AG04449 (cell line): ENCODE measurements at places on chromosomes 6 and 20.

GRCh38 chr6:36335465-36336207 is 1.1 kb downstream of the BNIP5 start:
- no peak for DNase-seq

GRCh38 chr20:58479726-58480440 is 35.3 kb downstream of the APCDD1L start:
- no peak for DNase-seq

GRCh38 chr6:107731422-107732319 is 92.4 kb downstream of the SCML4 start:
- DNase-seq, result no peak

DNA sequence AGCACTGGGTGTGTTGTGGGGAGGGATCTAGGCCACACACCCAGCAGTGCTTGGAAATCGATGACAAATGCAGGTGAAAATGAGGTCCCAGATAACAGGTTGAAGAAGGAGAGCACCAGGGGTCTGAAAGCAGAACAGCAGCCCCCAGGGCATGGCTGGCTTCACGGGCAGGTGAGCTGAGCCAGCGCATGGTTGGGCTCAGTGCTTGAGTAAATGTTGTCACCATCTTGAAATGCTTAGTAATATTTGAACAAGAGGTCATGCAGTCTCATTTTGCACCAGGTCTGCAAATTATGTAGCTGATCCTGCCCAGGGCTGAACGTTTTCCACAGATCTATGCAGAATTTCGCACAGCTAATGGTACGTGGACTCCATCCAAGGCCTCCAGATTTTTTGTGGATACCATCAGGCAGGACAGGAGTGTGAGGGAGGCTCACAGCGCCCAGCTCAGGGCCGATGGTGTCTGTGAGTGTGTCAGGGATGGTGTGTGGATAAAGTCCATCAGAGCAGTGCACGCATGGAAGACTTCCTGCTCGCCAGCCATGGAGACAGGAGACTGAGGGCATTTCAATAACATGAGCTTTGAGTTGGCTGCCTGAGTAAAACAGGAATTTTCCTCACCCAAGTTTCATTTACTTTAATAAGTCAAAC is 53.1 kb upstream of the SNX9 start:
- DNase-seq, result no peak

DNA sequence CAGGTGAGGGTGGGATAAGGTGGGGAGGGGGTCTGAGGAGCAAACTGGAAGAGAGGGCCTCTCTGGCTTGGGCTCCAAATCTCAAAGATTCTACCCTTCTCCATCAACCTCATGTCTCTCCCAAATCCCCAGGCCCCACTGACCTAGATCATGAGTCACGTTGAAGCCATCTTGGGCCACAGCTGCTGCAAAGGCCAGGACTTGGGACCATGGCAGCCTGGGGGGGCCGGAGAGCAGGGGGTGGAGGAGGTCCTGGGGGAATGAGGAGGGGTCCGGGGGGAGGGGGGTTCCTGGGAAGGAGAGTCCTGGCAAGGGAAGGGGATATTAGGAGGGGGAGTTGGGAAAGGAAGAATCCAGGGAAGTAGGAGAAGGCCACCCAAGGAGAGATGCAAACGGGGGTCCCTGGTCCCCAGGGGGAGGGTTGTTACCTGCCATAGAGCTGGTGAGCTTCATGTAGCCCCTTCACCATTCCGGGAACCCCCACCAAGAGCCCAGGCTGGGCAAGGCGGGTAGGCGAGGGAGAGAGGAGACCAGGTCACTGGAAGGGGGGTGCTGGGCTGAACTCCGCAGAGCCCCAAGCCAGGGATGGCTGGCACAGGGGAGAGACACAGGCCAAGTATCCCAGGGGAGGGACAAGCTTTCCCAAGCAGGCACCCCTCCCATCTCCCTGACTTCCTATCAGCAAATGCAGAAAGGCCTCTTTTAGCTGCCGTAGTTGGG is 12.7 kb downstream of the GGT7 start:
- no peak for DNase-seq

DNA sequence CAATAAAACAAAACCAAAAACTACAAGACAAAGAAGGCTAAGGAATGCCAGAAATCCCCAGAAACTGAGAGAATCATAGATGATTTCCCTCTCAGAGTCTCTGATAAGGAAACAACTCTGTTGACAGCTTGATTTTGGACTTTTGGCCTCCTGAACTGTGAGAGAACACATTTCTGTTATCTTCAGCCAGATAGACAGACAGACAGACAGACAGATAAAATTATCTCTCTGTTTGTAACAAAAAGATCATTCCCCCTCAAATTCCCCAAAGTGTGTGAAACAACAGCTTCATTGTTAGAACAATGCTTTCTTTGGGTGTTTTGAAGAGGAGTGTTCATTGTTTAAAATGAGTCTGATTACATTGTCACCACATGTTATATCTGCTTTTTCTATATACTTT is 148.2 kb downstream of the BCKDHB start:
- no peak for DNase-seq

DNA sequence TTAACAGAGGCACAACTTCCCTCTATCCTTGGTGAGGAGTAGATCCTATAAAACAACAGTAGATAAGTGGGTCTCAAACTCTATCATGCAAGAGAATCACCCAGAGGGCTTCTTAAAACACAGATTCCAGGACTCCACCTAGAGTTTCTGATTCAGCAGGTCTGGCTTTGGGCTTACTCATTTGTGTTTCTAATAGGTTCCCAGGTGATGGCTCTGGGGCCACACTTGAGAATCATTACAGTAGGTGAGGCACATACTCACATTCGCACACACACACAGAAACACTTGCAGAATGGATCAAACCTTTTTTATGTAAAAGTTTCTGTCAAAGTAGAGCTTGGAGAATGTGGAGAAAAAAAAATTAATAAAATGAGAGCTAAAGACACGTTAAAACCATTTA is 52.4 kb downstream of the TMEM242 start:
- DNase-seq, result no peak

DNA sequence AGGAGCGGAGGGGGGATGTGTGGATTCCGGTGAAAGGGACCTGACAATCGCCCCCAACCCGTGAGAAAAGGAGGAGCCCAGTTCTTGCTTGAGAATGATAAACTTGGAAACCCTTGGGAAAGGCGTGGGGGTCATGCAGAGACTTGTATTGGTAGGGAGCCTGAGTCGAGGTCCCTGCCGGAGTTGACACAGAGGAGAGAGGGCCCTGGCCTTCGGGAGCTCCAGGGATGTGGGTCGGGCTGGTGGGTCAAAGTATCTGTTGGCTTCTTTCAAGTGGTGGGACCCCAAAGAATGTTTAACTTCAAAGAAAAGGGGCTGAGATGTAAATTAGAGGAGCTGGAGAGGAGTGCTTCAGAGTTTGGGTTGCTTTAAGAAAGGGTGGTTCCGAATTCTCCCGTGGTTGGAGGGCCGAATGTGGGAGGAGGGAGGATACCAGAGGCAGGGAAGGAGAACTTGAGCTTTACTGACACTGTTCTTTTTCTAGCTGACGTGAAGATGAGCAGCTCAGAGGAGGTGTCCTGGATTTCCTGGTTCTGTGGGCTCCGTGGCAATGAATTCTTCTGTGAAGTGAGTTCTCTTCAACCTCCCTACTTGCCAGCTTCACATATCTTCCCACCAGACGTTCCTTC is 571 bp downstream of the CSNK2B start:
- no peak for DNase-seq

GRCh38 chr6:157535340-157536222 is 154.6 kb downstream of the ZDHHC14 start:
- no peak for DNase-seq

- DNase-seq, result no peak
Measured at GRCh38 chr20:22414305-22414742, 170.0 kb downstream of the FOXA2 start.

- DNase-seq, result peak; percentile 76
Measured at GRCh38 chr6:114085211-114085610, 114.3 kb upstream of the HDAC2 start.

- no peak for DNase-seq
Measured at GRCh38 chr6:161622779-161623178, 348.9 kb upstream of the AGPAT4 start.
